ENCODE measurements at places on chromosomes 12 and 14. TPM values are rescaled to one million over a fixed set of nuclear protein-coding genes. Genes with fewer than 3 reads are reported as not detected.

The RPL10L gene
- total RNA-seq, result not detected

The MYO1H gene
- not detected for total RNA-seq

The OLR1 gene
- not detected for total RNA-seq

The AKAP3 gene
- total RNA-seq, result 1.1 TPM

The AP4S1 gene
- 8.4 TPM for total RNA-seq

The LTBP2 gene
- total RNA-seq, result 0.84 TPM

The LBHD2 gene
- not detected for total RNA-seq

The GZMB gene
- not detected for total RNA-seq
